H54 (cell line): ENCODE measurements at places on chromosomes 7 and 10.

GRCh38 chr7:18399436-18400235 is 95.9 kb upstream of the HDAC9 start:
- DNase-seq = peak; percentile 25

DNA sequence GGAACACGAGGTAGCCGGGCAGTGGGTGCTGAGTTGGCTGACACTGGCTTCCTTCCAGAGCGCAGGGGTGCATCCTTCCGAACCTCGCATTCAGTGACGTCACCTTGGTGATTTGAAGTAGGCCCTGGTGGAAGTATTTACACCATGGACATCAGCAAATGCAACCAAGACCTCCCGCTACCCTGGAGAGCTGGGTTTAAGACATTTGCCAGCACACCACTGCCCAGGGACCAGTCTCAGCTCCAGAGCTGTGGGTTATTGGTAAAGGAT is 106.4 kb upstream of the GPR26 start:
- no peak for DNase-seq

GRCh38 chr7:151038951-151039849 is 9.1 kb upstream of the ASIC3 start:
- peak; percentile 99 for DNase-seq

GRCh38 chr7:16563281-16564022 is 36.8 kb downstream of the LRRC72 start:
- DNase-seq = no peak

DNA sequence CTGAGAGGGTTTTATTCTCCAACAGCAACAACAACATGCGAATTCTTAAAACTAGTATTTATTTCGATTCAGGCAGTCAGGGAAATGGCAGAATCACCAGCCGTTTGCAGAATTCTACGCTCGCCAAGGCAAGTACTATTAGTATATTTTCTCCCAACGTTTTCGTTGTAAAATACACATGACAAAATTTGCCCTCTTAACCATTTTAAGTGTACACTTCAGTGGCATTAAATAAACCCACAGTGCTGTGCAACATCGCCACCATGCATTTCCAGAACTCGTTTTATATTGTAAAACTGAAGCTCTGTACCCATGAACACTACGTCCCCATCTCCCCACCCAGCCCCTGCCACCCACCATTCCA is 10.8 kb downstream of the EN2 start:
- no peak for DNase-seq

- DNase-seq = peak; percentile 2
Observed at GRCh38 chr10:34254596-34254995, 560.5 kb downstream of the PARD3 start.

DNA sequence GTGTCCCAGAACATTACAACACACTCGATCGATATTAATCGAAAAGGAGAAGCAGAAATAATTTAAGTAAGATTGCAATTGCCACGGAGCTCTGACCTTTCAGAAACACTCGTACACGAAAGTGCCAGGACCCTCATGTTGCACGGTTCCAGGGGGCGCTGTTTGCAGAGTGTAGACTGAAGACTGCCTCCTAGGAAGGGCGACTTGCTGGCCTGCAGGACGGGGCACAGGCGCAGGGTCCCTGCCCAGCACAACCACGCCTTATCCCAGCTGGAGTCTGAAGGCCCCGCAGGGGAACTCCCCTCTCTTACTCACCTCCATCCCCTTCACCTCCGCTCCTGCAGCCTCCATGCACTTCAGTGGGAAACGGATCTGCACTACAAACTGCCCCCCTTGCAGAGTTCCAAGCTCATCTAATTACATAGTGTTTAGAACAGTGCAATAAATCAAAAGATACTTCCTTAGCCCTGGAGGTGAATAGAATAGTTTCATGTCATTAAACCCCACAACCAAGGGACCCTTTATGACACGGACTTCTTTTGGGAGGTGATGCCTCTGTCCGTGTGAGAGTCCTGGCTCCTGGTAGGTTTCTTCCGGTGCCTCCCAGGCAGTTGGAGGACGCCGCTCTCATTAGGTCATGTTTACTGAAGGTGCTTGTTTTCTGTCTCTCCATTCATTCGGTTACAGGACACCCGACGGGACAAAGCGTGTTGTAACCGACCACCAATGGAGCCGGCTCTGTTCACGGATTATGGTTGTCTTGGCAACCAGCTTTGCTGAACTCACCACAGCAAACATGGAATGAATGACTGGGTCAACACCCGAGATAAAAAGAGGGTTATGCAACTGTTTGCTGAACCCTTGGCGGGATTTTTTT is 262.2 kb downstream of the BAMBI start:
- no peak for DNase-seq

DNA sequence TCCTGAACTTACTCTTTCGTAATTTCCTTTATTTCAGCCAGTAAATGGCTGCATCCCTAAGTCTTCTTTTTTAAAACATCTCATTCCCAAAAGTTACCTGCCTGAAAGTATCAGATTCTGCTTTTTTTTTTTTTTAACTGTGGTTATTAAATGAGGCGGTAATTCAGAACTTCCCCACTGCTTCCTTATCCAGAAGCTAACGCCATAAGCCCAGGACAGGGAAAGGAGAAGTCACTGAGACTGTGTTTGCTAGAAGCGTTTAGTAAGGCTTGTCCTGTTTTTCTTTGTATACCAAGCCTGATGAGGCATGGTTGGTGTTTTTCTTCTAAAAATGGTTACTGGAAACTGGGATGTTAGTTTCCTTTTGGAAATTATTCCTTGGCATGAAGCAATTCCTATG is 197.8 kb downstream of the CELF2 start:
- no peak for DNase-seq

DNA sequence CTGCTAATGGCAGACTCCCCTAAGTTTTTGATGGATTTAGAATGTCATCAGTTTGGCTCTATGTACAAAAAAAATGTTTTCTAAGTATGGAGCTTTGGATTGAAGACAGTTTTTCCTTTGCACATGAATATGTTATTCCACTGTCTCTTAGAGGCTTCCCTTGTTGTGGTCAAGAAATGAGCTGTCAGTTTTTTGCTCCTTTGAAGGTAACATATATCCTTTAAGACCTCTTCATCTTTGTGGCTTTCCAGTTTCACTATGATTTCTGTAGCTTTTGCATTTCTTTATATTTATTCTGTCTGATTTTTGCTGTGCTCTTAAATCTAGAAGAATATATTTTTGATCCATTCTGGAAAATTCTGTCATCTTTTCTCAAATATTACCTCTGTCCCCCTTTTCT is 15.8 kb upstream of the ODAD2 start:
- DNase-seq = no peak
